ENCODE measurements at places on chromosomes 4 and X. TPM values are rescaled to one million over a fixed set of nuclear protein-coding genes. Genes with fewer than 3 reads are reported as not detected.
A peak's percentile ranks its signal among the peaks of the same experiment; 100 is the strongest.

DNA sequence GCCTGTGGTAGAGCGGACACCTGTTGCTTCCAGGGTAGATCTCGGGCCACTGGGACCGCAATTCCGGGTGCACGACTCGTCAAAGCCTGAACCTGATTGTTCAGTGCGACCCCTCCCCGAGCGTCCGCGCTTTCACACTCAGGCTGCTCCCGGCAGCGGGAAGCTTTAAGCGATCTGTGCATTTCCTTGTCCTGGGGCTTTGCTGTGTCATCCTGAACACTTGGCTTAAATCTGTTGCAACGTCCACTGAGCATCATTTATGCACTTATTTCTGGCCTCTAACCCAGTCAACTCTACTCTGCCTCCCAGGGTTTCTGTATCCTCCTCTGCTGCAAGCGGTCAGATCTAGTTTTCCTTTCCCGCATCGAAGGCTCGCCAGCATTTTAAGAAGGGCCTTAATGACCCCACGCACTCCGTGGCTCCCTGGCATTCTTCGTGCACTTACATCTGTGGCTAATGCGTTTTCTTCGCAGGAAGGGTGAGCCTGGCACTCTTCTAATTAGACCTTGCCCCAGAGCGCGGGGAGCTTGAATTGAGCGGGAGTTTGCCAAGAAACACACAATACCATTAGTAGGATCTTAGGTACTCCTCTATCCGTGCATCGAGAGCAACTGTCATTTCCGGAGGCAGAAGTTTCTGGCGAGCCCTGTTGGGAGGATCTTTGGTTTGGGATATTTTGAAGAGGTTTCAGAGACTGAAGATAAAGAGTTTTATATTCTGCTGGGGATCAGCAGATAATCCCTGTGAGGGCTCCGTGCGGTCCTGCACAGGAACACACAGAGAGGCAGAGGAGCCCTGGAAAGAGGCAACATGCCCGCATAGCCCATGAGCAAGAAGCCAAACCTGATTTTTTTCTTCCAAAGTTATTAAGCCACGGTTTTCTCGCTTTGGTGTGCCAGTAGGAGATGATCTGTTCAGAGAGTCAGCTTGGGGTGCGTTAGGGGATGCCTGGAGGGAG lies 654 bp upstream of the DDIT4L start:
- DNase-seq, result no peak

Gene DIAPH2
- 11.5 TPM for polyA plus RNA-seq

DNA sequence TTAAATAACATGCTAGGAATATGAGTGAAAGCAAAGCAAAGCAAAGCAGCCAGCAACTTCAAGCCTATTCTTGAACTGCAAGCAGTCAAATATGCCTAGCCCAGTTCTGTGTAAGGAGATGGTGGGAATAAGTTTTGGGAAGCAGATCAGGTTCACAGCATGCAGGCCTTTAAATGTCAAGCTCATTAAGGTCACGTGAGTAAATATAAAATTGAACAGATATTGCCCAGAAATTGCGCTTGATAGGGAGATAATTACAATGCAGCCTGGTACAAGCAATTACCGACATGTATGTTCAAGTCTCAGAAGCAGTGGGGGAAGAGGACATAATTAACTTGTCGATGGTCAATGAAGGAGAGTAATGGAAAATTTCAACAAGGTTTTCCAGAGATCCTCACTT lies 6.0 kb downstream of the GNPDA2 start:
- DNase-seq, result no peak

DNA sequence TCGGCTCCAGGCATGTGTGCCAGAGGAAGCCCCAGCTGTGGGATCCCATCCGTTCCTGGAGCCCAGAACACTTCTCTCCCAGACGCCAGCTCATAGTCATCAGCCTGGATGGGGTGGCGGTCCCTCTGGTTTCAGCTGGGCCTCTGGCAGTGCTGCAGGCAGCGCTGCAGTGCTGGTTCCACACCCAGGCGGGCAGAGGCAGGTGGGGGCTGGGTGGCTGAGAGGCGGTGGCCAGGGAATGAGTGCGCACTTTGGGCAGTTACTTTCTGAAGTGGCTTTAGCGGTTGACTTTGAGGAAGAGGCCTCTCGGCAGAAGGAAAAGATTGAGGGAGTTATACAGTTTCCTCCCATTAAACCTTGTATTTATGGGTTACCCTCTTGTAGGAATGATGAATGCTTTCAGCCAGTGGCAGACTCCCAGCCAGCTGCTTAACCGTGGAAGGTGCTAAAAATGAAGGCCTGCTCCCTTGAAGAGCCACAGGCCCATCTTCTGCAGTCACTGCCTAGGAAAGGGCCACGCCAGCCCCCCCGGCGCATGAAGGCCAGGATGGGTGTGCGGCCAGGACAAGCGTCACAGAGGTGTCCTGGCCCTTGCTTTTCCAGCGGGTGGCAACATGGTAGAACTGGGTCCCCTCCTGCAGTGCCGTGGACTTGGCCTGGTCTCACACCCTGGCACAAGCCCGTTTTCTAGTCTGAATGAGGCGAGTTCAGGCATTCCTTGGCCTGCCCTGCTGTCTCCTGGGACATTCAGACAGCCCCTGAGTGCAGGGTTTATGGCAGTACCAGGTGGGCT lies 9.9 kb downstream of the TADA2B start:
- no peak for DNase-seq

- peak; percentile 43 for DNase-seq
These were observed 5.1 kb upstream of the PLCXD1 start for GRCh38 chrX:275967-276580.

Gene ERCC6L
- 0.43 TPM for polyA plus RNA-seq

GRCh38 chr4:15131551-15131950 lies 129.3 kb downstream of the CPEB2 start:
- no peak for DNase-seq

Gene VCX3B
- not detected for polyA plus RNA-seq

DNA sequence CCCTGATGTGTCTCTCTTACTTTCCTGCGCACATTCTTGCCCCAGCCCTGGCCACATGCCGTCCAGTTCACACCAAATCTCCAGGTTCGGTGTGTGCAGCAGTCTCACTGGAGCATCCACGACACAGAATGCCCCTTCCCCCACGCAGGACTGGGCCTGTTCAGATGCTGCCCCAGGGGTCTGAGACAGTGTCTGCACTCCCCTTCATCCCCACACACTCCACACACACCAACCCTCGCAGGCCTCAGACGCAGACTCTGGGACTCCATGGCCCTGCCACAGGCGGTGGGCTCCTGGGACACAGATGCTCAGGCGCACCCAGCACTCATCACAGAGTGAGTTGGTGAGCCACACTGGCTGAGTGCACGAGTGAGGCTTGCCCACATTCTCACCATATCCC lies 83.9 kb downstream of the AFAP1 start:
- DNase-seq, result no peak

GRCh38 chr4:100257567-100257966 lies 67.3 kb upstream of the DDIT4L start:
- DNase-seq, result no peak

- peak; percentile 29 for DNase-seq
These were observed 17.8 kb downstream of the WDR1 start for GRCh38 chr4:10098780-10099160.

DNA sequence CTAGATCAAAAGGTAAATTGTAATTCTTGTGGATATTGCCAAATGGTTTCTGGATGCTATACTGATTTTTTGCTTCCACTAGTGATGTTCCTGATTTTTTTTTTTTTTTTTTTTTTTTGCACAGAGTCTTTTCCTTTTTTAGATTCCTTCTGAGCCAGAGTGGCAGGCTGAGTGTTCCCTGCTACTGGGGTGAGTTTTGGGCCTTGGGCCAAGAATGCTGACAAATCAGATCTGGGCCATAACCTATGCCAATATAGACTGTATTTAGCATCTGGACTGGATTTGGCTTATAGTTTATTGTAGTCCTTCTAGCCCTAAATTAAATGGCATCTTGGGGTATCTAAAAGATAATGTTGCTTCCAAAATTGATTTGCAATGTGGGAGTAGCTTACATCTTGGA lies 52.8 kb downstream of the REPS2 start:
- no peak for DNase-seq

- DNase-seq, result no peak
These were observed 1083.5 kb downstream of the PCDH7 start for GRCh38 chr4:31803526-31804195.

DNA sequence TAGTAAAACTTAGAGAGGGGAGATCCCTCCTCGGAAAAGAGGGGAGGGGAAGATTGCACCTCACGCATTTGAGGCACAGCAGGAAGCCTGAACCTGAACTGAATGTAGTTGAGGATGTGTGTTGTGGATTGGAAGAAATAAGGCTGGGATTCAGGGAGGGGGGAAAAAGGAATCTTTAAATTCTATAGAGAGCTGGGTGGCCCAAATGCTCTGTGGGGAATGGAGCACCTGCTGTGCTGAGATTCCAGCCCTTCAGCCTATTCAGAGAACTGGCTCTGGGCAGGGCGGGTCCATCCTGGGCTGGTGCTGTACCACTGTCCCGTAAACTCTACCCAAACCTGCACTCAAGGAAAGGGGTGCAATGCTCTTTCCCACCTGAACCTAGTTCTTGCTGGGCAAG lies 4.1 kb downstream of the FOXO4 start:
- no peak for DNase-seq

- DNase-seq, result no peak
These were observed 74.4 kb downstream of the AFF1 start for GRCh38 chr4:87009095-87009648.

- no peak for DNase-seq
These were observed 164.1 kb upstream of the STS start for GRCh38 chrX:6983207-6983955.

GRCh38 chrX:115894087-115894486 lies 276.5 kb upstream of the AGTR2 start:
- no peak for DNase-seq

Gene ETDB
- polyA plus RNA-seq, result not detected

- DNase-seq, result no peak
These were observed 48.7 kb upstream of the BCOR start for GRCh38 chrX:40146262-40147125.

Gene CITED1
- not detected for polyA plus RNA-seq

Gene UGT8
- polyA plus RNA-seq, result 0.30 TPM

Gene SPANXA1
- polyA plus RNA-seq, result not detected

Gene SPATA4
- not detected for polyA plus RNA-seq

DNA sequence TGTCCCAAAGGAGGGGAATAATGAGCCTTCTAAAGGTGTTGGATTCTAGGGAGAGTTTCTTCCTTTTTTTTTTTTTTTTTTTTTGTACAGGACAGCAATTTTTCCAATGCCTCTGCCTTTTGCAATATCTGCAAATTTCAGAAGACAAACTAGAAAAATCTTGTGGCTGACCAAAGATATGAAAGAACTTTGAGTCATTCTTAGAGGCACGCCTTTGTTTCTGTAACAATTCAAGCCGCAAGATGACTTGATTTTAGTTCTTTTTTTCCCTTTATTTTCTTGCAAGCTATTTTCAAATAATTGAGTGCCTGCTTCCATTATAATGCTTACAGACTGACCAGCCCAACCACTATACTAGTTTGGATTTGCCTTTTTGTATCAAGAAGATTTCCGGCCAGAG lies 47.6 kb upstream of the UXT start:
- DNase-seq, result no peak

GRCh38 chr4:92678292-92678691 lies 374.5 kb downstream of the GRID2 start:
- DNase-seq, result no peak

Gene IL21
- polyA plus RNA-seq, result not detected

DNA sequence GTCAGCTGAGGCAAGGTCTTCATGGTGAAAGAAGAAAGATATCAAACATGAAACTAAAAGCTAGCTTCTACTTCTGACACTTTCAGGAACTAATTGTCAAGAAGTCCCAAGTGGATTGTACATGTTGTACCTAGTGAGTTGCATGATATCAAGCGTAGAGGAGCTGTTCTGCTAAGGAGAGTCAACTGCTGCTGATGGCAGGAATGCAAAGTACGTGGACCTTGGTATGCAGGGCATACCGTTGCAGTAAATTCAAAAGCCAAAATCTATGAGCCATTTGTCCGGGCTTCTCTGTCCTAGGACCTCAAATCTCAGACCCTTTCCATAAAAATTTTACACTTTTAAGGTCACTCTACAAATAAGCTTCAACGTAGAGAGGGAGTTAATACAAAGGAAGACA lies 446.2 kb downstream of the KCTD8 start:
- no peak for DNase-seq

DNA sequence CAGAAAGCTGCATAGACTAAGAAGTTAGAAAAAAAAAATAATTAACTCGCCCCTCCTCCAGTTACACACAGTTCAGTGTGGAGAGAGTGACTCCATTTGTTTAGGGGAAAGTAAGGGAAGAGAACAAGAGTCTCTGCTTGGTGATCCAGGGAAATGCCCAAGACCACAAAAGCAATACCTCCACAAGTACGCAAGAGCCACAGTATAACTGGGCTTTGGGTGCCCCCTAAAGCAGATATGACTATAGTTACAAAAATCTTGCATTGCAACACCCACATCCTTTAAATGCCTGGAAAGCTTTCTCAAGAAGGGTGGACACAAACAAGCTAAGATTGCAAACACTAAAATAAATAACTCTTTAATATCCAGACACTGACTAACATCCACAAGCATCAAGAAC lies 164.2 kb upstream of the NRK start:
- DNase-seq, result no peak

- peak; percentile 57 for DNase-seq
These were observed 155.8 kb downstream of the ANTXR2 start for GRCh38 chr4:79917246-79917645.

Gene NAA11
- polyA plus RNA-seq, result not detected

Gene ADGRG4
- polyA plus RNA-seq, result not detected

Measured in CD8-positive, alpha-beta memory T cell (primary cell).